SW 1271 (cell line): ENCODE measurements at places on chromosomes 7 and 10.

DNA sequence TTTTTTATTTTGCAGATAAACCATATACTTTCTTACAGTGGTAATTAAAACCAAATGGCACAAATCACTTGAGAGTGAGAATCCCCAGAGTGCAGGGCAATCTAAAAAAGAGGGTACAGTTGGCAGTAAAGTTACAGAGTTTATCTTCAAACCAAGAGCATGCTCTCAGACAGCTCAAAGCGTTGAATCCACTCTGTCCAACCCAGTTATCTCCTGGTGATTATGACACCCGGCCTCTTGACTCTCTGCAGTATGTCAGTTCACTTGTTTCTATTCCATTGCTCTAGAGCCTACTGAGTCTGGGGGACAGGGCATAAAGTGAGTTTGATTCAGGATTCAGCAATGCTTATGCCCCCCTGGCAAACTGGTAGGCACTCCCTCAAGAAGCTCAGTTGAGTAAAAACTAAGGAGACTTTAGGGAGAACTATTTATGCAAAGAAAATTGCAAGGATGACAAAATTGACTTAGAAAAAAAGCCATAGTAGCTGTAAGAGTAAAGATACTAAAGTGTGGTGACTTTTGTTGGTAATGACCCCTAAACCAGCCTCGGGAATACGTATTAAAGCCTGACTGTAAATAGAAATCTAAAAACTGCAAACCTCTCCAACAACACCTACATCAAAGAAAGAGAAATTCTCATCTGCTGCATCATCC, 55.5 kb downstream of the COL1A2 start:
- DNase-seq, result no peak

DNA sequence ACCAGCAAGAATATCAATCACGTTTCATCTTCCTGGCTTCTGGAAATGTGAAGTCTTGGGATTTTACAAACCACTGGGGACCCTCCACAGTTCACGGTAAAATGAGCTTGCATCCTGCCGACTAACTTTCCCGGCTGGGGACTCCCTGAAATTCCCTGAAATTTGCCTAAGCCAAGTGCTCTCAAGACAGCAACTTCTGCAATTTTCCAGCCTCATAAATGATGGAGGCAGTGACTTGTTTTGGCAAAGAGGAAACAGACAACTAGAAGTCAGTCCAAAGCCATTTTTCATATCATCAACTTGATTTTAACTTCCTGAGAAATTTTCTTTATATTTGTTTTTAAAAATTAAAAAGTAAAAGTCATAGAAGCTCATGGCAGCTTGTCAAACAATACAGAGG, 212.3 kb downstream of the FANK1 start:
- DNase-seq, result no peak

DNA sequence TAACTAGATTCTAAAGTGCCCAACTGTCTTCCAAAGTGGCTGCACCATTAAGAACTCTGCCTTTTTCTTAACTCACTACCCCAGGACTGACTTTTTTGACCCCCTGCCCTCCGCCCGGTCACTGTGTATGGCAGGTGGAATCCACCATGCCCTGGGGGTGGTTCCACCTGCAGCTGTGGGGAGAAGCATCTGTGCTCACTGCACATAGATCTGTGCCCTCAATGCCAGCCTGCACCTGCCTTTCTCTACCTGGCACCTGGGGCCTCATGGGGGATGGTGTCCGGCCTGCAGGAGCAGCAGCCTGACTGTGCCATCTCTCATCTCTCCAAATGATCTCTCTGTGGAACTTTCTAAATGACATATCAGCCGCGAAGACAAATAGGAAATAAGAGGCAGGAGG, 353.5 kb downstream of the PAXIP1 start:
- DNase-seq, result no peak

- DNase-seq, result peak; percentile 22
These were observed 49.5 kb upstream of the ZPBP start for GRCh38 chr7:50142425-50143017.

- no peak for DNase-seq
These were observed 4.1 kb downstream of the TAF6 start for GRCh38 chr7:100115026-100115425.

DNA sequence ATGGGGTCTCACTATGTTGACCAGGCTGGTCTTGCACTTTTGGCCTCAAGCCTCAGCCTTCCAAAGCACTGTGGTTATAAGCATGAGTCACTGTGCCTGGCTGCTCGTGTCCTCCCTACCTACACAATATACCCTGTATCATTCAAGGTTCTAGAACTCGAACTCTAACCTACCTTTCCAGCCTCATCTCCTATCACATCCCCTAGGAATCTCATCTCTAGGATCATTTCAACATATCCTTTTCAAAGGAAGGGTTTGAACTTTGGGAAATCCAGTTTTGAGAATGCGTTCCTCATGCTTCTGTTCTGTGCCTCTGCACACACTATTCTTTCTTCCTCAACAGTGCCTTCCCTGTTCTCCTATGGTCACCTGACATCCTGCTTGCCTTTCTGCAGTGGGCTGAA, 87.8 kb upstream of the RHEB start:
- DNase-seq, result no peak

GRCh38 chr7:128399991-128400390, 9.8 kb downstream of the IMPDH1 start:
- DNase-seq, result no peak

DNA sequence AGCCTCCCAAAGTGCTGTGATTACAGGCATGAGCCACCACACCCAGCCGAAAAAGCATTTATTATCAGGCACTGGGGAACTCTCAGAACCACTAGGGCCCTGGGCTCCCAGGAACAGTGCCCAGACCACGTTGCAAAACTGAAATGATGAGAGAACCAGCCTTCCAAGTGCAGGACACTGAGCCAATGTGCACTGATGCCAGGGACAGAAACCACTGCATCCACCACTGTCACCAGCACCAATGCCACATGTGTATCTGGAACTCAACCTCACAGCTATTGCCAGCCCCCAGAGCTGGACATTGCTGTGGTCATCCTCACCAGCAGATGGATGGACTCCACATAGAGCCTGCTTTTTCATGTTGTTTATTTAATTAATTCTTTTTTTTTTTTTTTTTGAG, 28.2 kb upstream of the TPST1 start:
- DNase-seq, result no peak

GRCh38 chr10:89442289-89442688, 27.9 kb downstream of the IFIT5 start:
- DNase-seq, result no peak

GRCh38 chr10:107546986-107547385, 382.5 kb upstream of the SORCS1 start:
- DNase-seq, result no peak

DNA sequence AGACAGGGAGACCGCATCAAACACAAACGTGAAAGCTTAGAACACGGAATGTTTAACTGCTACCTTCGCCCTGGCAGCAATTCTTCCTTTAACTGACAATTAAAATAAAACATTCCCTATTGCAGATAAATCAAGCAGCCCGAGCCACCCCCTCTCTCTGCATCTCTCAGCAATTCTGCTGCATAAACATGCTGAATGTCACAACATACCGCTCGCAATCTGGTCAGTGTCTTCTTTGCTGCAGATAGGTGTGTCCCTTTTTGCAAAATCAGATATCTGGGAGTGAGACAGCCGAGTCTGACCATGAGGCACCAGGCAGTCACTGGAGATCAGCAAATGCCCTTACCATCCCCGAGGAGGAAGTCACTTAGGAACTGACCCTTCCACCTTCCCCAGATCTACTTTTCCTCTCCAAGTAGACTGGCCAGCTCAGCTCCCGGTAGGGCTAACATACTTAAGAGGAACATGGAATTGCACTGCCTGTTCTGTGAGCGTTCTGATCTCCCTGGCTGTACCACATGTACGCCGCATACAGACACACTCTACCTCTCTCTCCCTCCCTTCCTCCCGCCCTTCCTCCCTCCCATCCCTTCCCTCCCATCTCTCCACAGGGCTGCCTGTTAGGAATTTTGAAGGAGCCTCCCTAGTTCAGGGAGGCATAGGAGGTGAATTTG, at the start of gene FRMD4A:
Gene FRMD4A (minus strand): TSS at position 537 of the 674 bp plus-strand sequence.
- DNase-seq, result no peak

DNA sequence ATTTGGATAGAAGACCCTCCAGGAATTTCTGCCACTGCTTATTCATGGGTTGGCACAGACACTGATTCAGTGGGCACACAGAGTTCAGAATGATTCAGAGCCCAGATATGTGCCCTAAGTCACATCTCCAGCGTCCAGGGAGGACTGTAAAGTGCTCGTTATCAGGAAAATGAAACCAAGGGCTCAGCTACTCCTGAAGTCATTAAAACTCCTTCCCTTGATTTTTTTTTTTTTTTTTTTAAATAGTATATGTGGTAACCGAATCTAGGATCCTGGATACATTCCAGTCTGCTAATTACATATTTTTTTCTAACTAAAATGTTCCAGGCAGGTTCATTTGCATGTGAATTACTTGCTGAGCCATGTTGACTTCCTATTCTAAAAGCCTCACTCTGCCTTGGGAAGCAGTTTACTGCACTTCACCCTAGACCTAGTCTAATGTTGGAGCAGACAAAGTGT, 34.7 kb downstream of the MET start:
- peak; percentile 55 for DNase-seq

DNA sequence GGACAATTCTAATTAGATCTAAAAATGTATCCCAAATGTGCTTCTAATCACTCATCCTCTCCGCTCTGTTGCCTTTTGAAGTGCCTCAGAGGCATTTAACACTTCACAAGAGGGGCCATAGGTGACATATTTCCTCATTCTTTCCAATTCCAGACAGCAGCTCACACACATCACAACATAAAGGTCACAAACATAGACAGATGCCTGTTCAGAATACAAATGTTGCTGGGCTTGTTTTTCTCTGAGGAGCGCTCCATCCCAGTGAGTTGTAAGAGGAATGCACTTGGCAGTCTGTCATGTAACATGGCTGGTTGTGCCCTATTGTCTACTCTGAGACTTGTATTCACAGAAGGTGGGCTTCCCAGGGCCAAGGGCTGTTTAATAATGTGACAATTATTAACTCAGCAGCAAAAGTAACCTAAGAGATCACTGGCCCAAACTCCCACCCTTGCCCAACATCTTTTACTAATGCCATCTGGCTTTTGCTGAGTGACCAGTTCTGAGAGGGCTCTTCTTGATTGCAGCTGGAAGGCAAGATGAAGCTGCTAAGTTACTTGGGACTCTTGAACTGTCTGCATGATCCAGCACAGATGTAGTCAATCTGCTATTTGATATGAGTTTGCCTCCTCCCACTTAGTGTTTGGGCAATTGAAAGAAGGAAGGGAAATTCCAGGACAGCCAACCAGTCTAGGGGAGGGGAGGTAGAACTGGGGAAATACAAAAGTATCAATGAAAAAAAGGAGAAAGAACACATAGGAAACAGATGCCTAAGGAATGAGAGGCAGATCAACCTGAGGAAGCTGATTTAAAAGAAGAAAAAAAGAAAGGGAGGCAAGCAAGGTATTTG, 13.6 kb downstream of the PON2 start:
- no peak for DNase-seq
